Stimulated activated CD4-positive, alpha-beta T cell treated with anti-CD3 and anti-CD28 coated beads, Interleukin-4, amount 100 ng/mL, for 4 hours (primary cell): ENCODE measurements at places on chromosomes 16 and 17.

DNA sequence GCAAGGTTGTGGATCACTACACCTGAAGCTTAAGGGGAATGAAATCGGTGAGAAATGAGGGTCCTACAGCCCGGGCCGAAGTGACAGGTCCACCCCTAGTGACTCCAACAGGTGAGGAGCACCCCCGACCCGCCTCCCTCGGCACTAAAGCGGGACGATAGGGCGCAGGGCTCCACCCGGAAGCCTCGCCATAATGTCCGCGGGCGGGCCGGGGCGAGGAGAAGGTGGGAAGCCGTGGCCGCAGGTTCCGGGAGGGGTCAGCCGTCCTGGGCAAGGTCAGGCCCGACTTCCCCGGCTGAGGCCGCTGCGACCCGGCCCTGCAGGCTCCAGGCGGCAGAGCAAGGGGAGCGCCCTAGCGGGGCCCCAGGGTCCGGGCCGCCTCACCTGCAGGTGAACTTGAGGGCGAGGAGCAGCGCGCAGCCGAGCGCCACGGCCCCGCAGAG lies 543 bp downstream of the TXNDC11 start:
- peak; percentile 36 for DNase-seq

DNA sequence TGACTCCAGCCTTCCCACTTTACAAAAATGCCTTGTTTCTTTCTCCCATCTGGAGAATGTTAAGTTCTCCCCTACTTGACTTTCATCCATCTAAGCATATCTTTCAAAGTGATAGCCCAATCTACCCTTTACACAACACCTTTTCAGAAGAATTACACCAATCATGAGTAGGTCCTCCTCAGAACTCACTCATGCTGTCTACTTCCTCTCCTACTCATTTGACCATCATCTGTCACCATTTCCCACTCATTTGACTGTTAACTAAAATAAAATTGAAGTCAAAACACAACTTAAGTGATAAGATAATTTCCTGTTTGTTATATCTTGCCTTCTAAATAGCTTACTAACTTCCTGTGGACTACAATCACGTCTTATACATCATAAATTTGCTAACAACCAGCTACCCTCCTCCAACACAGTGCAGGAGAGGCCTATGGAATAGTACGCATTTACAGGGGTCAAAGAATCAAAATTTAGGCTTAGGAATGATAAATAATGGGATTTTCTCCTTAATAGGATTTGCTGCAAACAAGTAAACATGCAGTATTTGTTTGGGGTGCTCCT lies 16.1 kb downstream of the KCNJ16 start:
- no peak for DNase-seq

DNA sequence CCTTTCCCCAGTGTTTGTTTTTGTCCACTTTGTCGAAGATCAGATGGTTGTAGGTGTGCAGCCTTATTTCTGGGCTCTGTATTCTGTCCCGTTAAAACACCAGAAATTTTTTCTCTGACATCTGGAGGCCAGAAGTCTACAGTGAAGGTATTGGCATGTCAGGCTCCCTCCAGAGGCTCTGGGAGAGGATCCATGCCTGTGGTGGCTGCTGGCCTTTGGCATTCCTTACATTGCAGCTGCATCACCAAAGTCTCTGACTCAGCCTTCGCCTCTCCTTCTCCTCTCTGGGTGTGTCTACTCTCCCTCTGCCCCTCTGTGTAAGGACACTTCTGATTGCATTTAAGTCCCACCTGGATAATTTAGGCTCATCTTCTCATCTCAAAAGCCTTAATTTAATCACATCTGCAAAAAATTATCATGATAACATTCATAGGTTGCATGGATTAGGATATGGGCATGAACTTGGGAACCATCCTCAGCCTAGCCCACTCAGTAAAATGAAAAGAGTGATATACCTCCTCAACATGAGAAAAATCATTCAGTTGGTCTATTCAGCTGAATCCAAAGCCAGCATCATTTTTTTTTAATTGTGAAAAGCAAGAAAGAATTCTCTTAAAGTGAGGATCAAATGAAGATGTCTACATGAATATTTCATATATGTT lies 78.0 kb downstream of the MAP2K6 start:
- no peak for DNase-seq

GRCh38 chr17:42669977-42670788 lies 6.6 kb downstream of the PLEKHH3 start:
- peak; percentile 48 for DNase-seq

- DNase-seq: no peak
Measured at GRCh38 chr16:77435272-77435820, 512 bp upstream of the ADAMTS18 start.

DNA sequence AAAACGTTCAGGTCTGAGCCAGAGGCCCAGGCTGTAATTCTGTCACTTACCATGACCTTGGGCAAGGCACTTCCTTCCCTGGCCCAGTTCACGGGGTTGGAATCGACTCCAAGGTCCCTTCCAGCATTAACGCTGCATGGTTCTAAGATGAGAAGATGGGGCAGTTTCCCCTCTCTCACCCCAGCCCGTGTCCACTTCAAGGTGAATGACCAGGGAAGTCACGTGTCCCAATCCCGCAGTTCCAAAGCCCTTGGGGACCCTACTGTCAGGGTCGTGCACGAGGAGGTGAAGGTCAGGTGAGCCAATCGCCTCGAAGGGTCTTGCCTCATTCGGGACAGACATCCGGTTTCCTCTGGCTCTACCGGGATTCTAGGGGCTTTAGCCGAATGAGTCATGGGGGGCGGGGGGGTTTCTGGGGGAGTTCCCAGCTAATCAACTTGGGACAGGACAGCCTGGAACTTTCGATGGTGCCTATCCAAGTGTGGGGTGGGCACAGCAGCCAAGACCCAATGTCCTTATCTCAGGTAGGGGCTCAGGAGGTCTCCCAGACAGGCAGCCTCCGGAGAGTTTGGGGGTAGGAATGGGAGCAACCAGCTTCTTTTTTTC lies 762 bp upstream of the CSF3 start:
- DNase-seq: no peak

- DNase-seq: no peak
Measured at GRCh38 chr17:40910441-40910841, 25.4 kb upstream of the KRT20 start.

- DNase-seq: peak; percentile 78
Measured at GRCh38 chr17:82065638-82066303, at the start of gene DUS1L. Gene DUS1L (minus strand): TSS chr17:82065804. CDS start chr17:82065059, 745 bp downstream.

GRCh38 chr17:73719588-73720071 lies 75.4 kb upstream of the SDK2 start:
- no peak for DNase-seq

GRCh38 chr17:48530887-48531272 lies at the start of gene HOXB1:
Gene HOXB1 (minus strand): TSS chr17:48531011. CDS start chr17:48530904, 107 bp downstream.
- DNase-seq: no peak
